Smooth muscle cell of the coronary artery (primary cell): ENCODE measurements at places on chromosomes 13 and 19. TPM values are rescaled to one million over a fixed set of nuclear protein-coding genes. Genes with fewer than 3 reads are reported as not detected.

Gene TMEM238
- 0.30 TPM in 1 of 2 replicates, not detected in the other for total RNA-seq

Gene SLC25A41
- total RNA-seq: 0.23 TPM in 1 of 2 replicates, not detected in the other

Gene CDX2
- not detected in 2 replicates for total RNA-seq

Gene SERPINE3
- not detected in 2 replicates for total RNA-seq

Gene MCF2L
- total RNA-seq: 1.1 and 2.6 TPM in 2 replicates

Gene EDDM13
- not detected in 2 replicates for total RNA-seq

Gene TIMM13
- 49.1 and 56.0 TPM in 2 replicates for total RNA-seq

Gene N4BP2L1
- 0.83 and 3.3 TPM in 2 replicates for total RNA-seq

Gene KCNJ14
- 0.23 and 0.59 TPM in 2 replicates for total RNA-seq

Gene FFAR2
- total RNA-seq: not detected in 2 replicates

Gene ALOX5AP
- total RNA-seq: 1.1 TPM in 1 of 2 replicates, not detected in the other

Gene VSTM1
- not detected in 2 replicates for total RNA-seq

Gene FCHO1
- 0.12 and 0.15 TPM in 2 replicates for total RNA-seq

Gene CELF5
- 0.08 TPM in 1 of 2 replicates, not detected in the other for total RNA-seq

Gene ZNF93
- total RNA-seq: 1.5 and 3.2 TPM in 2 replicates

Gene LILRB3
- not detected in 2 replicates for total RNA-seq

Gene PEG3
- total RNA-seq: 0.60 and 1.8 TPM in 2 replicates

Gene RFX2
- 8.0 and 11.8 TPM in 2 replicates for total RNA-seq

Gene LINGO3
- total RNA-seq: under 0.01 TPM in 1 of 2 replicates, not detected in the other

Gene KLK12
- not detected in 2 replicates for total RNA-seq

Gene PBX4
- 3.2 TPM in 1 of 2 replicates, not detected in the other for total RNA-seq

Gene CYP2S1
- 1.8 TPM in 1 of 2 replicates, not detected in the other for total RNA-seq

Gene EXOC3L2
- total RNA-seq: under 0.01 TPM in 1 of 2 replicates, not detected in the other

Gene PSG3
- total RNA-seq: not detected in 2 replicates

Gene MYDGF
- 247 and 295 TPM in 2 replicates for total RNA-seq

Gene LGI4
- 0.15 and 2.1 TPM in 2 replicates for total RNA-seq

Gene ZNF571
- 3.2 and 3.7 TPM in 2 replicates for total RNA-seq

Gene ZNF772
- 13.1 and 25.6 TPM in 2 replicates for total RNA-seq

Gene ATP7B
- 2.8 and 4.2 TPM in 2 replicates for total RNA-seq

Gene CGB2
- not detected in 2 replicates for total RNA-seq

Gene ELANE
- 0.15 TPM in 1 of 2 replicates, not detected in the other for total RNA-seq

Gene CEBPG
- total RNA-seq: 11.8 and 34.4 TPM in 2 replicates

Gene UBE2S
- 7.3 and 94.4 TPM in 2 replicates for total RNA-seq

Gene ZNF653
- total RNA-seq: 4.6 and 7.4 TPM in 2 replicates

Gene RNF113B
- not detected in 2 replicates for total RNA-seq

Gene VASP
- 11.2 and 81.0 TPM in 2 replicates for total RNA-seq

Gene PGLYRP2
- total RNA-seq: not detected in 2 replicates

Gene NPAS1
- total RNA-seq: 0.12 and 1.1 TPM in 2 replicates

Gene DMWD
- total RNA-seq: 14.3 and 21.6 TPM in 2 replicates
